Natural killer cell (primary cell): ENCODE measurements at places on chromosomes 13 and 19. TPM values are rescaled to one million over a fixed set of nuclear protein-coding genes. Genes with fewer than 3 reads are reported as not detected.

- no peak for DNase-seq
Measured at GRCh38 chr19:16112778-16113177, 1.1 kb downstream of the RAB8A start.

DNA sequence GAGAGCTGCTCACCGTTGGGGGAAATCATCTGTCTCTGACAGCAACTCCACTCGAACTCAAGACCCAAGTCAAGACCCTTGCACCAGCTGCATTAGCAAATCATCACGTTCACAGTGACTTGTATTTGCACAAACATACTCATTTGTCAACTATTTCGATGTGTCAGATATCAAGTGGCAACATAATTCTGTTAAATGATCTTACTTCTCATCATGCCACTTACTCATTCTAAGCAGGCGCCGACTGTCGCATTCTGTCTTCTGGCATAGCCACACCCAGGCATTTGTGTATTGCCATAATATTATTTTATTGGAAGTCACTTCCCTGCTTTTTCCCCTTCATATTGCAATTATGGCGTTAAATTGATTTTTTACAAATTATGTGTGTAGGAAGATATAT lies 23.0 kb upstream of the ATP1A3 start:
- DNase-seq, result no peak

DNA sequence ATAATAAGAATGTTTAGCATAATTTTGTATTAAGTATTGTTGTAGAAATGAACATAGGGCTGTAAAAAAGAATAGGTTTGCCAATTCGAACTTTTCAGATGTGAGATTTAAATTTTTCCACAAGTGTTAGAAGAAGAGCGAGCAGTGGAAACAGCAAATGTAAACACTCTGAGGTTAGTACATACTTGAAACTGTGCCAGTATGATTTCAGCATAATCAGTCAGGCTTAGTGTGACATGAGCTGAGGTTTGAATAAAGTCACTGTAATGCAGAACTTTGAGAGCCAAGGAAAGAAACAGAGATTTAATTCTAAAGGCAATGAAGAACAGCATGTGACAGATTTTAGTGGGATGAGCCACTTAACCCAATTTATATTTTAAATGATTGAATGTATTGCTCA lies 2166.4 kb downstream of the PCDH9 start:
- no peak for DNase-seq

DNA sequence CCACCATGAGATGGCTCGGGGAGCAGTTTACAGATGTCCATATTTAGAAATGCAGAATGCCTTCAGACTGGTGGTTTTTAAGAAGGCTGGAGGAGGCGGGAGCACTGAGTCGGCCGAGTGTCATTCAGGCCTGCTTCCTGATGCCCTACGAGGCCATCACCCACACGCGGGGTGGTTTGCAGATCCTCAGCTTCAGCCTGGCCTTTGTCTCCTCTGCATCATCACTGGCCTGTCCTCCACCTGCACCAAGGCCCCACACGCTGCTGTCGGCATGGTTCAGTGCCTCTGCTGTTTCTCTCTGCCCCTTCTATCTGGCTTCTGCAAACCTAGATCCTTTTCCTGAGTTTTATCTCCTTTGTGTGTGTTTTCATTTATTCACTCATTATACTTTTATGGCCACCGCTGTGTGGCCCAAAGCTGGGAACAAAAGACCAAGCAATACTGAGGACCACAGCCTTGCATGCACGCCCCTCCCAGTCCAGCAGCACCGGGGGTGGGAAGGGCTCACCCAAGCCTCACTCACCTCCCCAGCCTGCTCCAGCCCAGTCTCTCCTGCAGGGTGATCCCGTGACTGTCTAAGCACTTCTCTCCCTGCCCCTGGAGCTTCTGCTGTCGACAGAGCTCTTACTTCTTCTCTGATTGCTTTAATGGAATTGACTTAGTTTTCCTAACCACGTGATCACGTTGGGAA lies 240.8 kb downstream of the TEX29 start:
- no peak for DNase-seq

- no peak for DNase-seq
Measured at GRCh38 chr19:709196-709964, 645 bp downstream of the PALM start.

GRCh38 chr19:39554701-39555311 lies 14.8 kb upstream of the EID2 start:
- no peak for DNase-seq

DNA sequence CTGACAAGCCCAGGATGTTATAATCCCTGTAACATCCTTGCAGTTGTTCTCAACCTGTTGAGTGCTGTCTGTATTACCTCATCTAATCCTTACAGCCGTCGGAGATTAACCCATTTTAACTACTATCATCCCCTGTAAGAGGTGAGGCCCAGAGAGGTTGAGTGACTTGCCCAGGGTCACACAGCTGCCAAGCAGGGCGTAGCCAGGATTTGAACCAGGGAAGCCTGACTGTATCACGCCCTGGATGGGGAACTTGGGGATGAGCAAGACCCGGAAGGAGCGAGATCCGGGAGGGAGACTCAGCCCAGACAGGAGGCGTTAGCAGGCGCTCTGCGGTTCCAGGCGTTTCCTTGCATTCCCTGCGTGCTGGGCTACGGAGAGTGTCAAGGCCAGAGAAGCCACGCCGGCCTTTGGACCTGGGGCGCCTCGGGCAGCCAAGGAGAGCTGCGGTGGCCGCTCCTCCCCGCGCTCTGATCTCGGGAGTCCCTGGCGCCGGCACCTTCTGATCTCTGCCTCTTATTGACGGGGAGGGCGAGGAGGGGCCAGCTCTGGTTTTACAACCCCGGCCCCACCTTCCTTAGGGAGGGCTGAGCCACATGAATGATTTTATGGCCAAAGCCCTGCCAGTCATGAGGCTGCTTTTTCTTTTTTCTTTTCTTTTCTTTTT lies 6.2 kb downstream of the SULT2B1 start:
- DNase-seq, result no peak

- no peak for DNase-seq
Measured at GRCh38 chr13:97191142-97191541, 31.0 kb upstream of the MBNL2 start.

DNA sequence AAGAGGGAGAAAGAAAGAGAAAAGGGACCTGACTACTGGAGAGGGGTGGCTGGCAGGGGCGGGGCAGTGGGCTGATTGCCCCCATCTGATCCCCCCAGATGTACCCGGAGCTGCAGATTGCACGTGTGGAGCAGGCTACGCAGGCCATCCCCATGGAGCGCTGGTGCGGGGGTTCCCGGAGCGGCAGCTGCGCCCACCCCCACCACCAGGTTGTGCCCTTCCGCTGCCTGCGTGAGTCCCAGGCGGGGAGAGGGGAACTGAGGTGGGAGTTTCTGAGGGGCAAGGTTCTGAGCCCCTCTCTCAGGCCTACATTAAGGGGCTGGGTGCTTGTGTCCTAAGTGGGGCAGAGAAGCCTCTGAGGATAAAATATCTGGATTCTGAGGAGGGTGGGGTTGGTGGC lies 2.4 kb downstream of the APLP1 start:
- no peak for DNase-seq

- no peak for DNase-seq
Measured at GRCh38 chr19:54804101-54804500, 691 bp downstream of the KIR2DL4 start.

DNA sequence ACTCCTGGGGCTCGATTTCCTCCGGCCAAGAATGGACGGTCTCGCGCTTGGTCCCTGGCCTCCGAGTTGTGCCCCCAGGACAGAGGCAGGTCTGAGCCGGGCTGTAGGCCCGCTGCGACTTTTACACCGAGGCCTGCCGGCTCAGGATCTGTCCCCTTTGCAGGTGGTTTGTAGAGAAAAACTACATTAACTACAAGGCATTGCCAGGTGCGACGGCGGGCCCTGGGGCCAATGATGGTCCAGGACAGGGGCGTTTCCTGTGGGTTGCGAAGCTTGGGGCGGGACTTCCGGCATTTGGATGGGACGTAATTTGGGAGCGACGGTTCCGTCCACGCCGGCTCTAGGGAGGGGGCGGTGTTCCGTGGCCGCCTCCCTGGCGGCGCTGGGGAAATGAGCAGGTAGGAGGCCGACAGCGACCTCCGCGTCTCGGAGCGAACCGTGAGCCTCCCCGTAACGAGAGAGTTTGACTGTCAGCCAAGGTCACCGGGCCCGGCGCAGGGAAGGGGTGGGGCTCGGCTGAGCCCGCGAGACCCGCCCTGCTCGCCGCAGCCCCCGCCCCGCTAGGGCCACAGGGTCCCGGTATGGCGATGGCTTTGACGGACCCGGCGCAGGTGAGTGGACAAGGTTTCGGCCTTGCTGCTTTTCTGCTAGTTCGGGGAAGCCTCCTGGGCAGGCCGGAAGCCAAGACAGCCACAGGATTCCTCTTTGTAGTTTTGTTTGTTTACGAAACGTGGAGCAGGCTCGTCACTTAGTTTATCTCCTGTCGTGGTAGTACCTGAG lies at the start of gene ZNF805:
ZNF805 (plus strand) TSS at position 322 of the 780 bp plus-strand sequence; CDS start at position 582, 260 bp downstream.
- peak; percentile 98 for DNase-seq

DNA sequence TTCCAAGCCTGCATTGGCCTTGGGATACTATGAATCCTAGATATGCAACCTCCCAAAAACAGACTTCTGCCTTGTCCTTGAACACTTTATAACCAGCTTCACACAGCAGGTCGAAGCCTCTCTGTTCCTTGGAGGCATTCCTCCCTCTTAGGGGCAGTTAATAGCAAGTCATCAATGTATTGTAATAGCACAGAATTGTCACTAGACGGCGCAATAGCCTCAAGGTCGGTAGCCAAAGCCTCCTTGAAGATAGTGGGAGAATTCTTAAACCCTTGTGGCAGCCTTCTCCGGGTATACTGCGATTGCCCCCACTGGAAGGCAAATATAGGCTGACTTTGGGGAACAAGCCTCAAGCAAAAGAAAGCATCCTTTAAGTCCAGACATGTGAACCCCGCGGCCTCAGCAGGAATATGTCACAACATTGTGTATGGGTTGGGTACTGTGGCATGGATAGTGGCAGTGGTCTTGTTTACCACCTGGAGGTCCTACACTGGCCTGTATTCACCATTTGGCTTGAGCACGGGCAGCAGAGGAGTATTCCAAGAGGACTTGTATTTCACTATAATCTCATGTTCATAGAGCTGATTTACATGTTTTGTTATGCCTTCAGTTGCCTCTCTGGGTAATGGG lies 61.1 kb downstream of the ZNF431 start:
- peak; percentile 76 for DNase-seq

DNA sequence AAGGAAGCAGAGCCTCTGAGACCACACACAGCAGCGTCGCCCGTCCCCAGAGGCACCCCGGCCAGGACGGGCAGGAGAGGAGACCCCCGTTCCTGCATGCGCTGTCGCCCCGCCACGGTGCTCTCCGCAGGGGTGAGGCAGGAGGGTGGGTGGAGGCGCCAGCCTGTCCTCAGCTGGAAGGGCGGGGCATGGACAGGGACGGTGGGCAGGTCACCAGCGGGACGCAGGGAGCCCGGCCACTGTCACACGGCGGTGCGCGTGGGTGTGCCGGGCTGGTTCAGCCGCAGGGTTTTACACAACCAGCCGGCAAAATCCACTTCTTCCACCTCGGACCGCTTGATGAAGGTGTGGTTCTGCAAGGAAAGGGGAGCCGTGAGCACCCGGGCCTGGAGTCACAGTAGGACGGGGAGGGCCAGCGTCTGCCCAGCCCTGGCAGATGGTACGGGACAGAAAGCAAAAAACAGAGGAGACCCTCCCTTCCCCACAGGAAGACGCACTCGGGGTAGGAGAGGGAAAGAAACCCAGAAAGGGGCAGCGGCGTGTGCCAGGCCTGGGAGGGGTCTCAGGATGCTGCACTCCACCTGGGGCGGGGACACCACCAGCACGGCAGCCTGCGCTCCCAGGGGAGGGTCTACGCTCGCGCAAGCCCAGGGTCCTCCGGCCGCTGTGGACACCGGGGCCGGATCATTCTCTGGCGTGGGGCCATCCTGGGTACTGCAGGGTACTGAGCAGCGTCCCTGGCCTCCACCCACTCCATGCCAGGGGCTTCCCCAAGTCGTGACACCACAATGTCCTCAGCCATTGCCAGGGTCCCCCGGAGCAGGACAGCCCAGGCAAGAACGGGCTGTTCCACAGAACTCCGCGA lies 23.9 kb upstream of the ZBTB7A start:
- no peak for DNase-seq

DNA sequence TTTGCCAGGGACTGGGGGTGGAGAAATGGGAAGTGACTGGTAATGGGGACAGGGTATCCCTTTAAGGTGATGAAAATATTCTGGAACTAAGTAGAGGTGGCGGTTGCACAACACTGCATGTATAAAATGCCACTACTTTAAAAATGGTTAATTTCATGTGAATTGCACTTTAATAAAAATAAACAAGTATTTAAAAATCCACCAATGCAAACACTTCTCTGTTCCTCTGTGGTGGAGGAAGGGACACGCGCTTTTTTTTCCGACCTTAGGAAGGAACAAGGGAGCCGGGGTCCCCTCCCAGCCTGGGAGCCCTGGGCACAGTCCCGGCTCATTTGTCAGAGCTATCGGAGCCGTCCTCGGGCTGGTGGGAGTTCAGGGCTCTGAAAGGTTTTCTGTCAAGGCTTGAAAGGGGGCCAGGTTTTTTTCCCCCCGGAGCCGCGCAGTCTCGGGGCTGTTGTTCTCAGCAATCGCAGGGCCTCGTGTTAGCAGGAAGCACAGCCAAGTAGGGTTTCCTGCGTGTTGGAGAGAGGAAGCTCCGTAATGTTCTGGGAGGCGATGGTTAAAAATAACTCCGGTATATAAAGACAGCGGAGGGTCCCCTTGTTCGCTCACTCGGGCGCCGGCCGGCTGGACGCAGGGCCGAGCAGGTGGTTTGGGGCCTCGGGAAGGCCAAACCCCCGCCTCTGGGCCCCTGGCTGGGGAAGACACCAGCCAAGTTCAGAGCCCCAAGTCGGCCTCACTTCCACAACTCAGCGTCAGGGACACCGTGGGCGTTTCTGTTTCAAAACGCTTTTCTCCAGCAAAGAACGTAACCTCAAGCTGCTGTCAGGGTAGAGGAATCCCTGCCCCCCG lies 41.2 kb upstream of the KLF2 start:
- DNase-seq, result no peak

DNA sequence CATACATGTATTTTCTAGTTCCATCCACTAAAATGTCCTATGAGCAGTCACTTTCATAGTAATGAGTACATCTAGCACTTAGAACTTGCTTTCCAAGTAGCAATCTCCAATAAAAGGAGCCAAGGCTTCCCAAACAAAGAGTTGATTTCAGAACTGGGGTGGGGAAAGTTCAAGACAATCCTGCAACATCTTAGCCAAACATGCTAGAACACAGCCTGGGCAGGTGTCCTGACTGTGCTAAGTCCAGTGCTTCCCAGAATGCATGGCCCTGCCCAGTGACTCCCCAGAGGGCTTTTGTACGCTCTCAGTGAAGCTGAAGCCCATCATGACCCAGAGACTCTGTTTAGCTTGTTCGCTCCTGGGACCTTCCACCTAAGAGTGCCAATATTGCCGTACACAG lies 106.7 kb upstream of the UBAC2 start:
- DNase-seq, result no peak

Gene ZNF546
- total RNA-seq, result 3.3 TPM

Gene USHBP1
- not detected for total RNA-seq

Gene CGB5
- total RNA-seq, result not detected

Gene ZNF234
- total RNA-seq, result 5.5 TPM

Gene MUC16
- not detected for total RNA-seq

Gene ZNF284
- 3.8 TPM for total RNA-seq

Gene LILRB3
- total RNA-seq, result 12.6 TPM

Gene NLRP4
- total RNA-seq, result not detected
